ENCODE measurements at places on chromosomes 7 and 10. TPM values are rescaled to one million over a fixed set of nuclear protein-coding genes. Genes with fewer than 3 reads are reported as not detected.

DNA sequence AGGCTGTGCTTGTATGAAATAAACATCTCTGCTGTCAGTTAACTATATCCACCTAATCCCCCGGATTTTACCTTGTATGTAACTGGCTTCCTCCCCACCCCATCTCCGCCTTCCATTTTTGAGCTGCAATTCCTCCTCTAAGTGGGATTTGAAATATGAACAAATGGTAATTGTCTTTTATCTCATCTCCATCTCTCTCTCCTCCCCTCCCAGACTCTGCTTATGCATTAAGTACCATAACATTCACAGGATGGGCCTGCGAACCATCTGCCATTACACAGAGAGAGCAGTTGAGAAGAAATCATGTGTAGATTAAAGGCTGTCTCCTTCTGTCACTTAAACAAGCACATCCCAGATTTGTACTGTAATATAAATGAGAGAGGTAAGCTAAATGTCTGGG, 1169.9 kb downstream of the TYW1 start:
- no peak for DNase-seq

DNA sequence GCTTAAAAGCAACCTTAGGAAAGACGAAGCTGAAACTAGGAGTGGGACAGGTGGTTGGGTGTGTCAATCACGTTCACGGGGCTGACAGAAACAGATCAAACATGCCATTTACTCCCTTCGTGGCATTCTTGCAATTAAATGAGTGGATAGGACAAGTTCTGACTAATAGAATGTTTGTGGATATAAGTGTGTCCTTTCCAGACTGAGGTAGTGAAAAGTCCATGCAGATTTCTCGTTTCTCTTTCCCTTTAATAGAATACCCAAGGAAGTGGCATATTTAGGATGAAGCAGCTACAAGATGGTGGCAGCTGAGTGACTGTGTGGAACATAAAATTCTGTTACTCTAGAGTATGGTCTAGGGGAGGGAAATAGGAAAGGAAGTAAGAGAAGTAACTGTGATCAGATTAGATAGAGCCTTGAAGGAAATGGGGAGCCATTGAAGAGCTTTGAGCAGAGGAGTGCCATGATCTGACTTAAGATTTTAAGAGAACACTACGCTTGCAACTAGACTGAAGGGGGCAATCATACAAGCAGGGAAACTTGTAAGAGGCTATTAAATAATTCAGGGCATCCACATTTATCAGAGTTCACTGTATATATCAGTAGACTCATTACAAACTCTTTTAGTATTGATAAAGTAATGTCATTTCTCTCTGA, 46.3 kb upstream of the HYAL4 start:
- no peak for DNase-seq

- no peak for DNase-seq
Measured at GRCh38 chr7:35993113-35993512, 159.9 kb upstream of the EEPD1 start.

DNA sequence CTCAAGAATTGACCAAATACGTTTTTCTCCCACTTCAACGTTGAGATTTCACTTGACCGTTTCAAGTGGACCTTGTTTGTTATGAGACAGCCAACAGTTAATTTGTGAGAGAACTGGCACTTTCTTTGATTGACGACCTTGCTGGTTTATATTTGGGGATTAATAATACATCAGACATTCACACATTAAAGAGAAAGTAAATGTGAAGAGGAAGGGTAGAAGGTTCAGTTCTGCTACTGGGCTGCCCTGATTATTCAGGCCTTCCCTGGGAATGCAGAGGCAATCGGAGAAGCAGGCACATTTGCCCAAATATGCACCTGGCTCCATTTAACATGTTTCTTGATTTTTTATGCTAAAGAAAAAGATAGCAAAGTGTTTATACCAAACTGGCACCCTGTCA, 114.1 kb downstream of the POU6F2 start:
- no peak for DNase-seq

GRCh38 chr10:59587083-59587755, 122.4 kb downstream of the SLC16A9 start:
- DNase-seq, result no peak

TMEM213 gene
- 0.25 TPM for polyA plus RNA-seq
